AG04449 (cell line): ENCODE measurements at places on chromosomes 1 and 21.

- DNase-seq, result no peak
These were observed 10.3 kb downstream of the AHCTF1 start for GRCh38 chr1:246921481-246921880.

DNA sequence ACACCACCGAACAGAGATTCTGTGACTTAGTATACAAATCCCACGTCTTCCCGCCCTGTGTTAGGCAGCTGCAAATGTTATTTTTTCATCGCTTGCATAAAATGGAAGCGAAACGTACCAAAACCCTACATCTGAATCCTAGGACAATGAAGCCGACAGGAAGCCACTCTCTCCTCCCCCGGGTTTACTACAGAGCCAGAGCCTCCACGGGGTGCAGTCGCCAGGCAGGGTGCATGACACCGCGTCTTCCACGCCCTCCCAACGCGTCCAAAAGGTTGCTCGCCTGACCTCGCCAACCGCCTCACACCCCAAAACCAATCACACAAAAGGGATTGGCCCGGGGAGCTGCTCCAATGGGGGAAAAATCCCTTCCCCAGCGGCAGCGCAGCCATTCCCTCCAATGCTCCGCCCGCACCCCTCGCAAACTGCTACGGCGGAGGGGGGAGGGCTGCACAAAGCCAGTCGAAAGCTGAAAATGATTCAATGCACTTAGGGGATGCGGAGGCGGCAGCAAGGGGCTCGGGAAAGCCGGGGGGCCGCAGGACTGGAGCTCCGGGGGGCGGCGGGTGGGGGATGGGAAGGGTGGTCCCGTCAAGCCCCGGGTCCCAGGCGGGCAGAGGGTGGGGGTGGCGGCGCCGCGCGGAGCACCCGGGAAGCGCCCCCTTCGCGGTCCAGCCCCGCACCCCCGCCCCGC is 701 bp downstream of the CEP170 start:
- no peak for DNase-seq

DNA sequence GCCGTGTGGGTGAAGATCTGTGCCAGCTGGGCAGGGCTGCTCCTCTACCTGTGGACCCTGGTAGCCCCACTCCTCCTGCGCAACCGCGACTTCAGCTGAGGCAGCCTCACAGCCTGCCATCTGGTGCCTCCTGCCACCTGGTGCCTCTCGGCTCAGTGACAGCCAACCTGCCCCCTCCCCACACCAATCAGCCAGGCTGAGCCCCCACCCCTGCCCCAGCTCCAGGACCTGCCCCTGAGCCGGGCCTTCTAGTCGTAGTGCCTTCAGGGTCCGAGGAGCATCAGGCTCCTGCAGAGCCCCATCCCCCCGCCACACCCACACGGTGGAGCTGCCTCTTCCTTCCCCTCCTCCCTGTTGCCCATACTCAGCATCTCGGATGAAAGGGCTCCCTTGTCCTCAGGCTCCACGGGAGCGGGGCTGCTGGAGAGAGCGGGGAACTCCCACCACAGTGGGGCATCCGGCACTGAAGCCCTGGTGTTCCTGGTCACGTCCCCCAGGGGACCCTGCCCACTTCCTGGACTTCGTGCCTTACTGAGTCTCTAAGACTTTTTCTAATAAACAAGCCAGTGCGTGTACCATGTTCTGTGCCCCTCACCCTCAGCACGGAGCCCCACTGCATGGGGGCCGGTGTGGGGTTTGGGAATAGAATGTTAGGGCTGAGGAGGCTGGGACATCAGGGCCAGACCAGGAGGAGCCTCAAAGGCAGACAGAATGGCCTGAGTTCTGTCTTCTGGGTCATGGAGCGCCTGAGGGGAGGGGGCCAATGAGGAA is 21.3 kb downstream of the SERINC2 start:
- no peak for DNase-seq

GRCh38 chr21:36297406-36297937 is 22.5 kb upstream of the MORC3 start:
- no peak for DNase-seq

GRCh38 chr1:2472109-2472508 is 4.0 kb upstream of the PLCH2 start:
- DNase-seq, result no peak

- no peak for DNase-seq
These were observed 2.5 kb downstream of the UBASH3A start for GRCh38 chr21:42406201-42406621.

DNA sequence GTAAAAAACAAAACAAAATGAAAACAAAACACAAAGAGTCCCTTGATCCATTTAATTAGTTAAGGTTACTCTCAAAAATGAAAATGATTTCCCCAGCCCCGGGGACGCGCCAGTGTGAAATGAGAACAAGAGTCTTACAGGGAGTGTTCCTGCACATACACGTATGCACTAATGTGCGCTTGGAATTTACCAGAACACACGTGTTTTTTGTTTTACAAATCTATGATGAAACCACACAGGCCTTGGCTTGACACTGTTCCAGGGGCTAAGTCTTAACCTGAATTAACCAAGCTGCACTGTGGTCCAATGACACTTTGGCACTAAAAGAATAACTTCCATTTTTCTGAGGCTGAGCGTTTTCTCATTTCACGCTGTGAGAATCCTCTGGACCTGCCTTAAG is 63.7 kb downstream of the SLC45A1 start:
- DNase-seq, result no peak

- no peak for DNase-seq
These were observed 167.5 kb upstream of the DPYD start for GRCh38 chr1:98088381-98088780.

GRCh38 chr1:24390924-24391782 is 22.4 kb downstream of the STPG1 start:
- DNase-seq, result no peak

DNA sequence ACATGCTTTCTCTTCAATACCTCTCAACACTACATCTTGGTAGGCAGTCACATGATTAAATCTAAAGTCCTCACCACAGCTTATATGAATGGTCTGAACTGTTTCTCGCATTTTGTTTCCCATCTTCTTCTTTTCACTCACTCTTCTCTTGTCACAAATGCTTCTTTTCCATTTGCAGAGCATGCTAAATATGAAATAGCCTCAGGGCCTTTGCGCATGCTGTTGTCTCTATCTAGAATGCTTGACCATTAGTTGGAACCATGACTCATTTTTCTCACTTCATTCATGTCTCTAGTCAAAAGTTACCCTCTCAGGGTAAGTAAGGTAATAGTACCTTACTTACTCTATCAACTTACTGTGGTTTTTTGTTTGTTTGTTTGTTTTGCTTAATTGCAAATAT is 239.7 kb downstream of the PTPRC start:
- DNase-seq, result no peak
